HuH-7.5 (cell line): ENCODE measurements at places on chromosomes 2 and 18.

DNA sequence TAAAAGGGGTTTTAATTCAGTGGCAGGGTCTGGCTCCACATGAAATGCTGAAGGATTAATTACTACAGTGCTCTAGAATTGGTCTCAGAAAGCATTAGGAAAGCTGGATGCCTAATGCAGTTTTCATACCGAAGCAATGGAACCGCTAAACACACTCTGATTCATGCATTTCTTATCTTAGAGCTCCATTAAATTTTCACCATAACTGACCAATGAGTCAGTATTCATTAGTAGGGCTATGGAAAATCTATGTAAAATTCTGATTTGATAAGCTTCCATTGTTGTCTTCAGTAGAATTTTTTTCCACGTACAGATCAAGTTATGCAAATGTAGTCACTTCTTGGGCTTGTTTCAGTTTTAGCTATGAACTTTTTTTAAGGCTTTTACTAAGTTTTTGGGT lies 359.9 kb downstream of the ARHGAP15 start:
- no peak for DNase-seq

DNA sequence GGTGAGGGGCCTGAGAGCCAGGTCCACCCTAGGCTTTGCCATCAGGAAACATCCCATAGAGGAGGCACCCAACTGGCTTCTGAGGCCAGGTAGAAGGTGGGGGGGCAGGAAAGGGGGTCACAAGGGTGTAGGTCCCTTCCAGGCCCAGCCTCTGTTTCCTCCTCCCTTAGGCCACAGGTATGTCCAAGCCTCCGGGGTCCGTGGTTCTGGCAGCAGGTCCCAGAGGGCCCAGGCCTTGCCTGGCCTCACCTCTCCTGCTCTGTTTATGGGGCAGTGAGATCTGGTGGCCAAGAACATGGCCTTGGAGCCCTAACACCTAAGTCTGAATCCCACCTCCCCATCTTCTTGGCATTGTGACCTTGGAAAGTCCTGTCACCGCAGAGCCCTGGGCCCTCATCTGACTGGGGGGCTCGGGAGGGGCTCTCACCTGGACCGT lies 21.6 kb upstream of the GPR17 start:
- no peak for DNase-seq

- no peak for DNase-seq
Measured at GRCh38 chr2:237012004-237012403, 73.7 kb upstream of the COPS8 start.

DNA sequence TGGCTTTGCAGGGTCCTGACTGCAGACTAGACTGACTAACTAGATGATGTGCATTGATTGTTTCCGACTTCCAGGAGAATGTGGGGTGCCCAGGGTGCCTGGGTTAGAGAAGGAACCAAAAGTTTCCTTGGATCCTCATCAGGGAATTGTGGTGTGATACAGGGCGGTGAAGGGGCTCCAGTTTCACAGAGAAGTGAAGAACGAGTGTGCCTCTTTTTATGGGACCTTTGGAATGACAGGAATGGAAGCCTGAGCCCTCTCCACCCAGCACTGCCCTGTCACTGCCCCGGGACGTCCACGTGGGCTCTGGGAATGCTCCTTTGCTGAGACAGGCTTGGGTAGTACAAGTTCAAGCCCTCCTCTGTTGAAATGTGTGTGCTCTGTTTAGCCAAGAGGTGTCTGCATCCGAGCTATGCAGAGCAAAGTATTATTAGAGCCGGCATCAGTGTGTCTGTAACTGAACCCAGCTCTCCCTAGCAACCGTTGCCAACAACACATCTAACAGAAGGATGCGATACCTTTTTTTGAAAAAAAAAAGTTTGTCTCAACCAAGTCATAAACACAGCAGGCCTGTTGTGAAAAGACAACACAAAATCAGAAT lies 183.6 kb downstream of the SMAD7 start:
- DNase-seq, result no peak

- no peak for DNase-seq
Measured at GRCh38 chr2:188527141-188527540, 235.5 kb downstream of the GULP1 start.

DNA sequence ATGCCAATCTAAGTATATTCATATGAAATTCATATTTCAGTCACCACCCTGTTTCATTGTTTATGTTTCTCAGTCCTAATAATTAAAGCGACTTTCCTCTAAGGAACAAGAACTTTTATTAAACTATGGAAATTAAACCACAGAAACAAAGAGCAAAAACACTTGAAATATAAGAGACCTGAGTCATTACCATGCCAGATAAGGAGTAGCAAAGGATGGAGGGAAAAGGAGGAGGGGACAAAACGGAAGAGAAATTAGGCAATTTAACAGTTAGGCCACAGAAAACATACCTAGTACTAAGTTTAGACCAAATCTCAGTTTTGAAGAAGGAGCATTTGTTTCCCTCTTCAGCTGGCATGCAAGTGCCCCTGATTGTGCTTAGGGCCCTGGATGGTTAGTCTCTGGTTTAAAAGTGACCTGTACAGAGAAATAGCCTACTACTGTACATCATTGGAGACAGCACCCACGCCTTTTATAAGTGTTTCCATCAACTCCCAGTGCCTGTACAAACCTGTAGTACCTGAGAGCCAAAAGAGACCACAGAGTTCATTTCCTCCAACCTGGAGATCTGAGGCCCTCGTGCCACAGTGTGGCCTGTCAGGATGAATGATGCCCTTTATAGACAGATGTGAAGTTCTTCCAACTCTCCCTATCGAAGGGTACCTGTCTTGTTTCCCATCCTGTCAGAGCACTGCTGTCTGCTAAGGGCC lies 74.5 kb downstream of the SPATS2L start:
- no peak for DNase-seq

DNA sequence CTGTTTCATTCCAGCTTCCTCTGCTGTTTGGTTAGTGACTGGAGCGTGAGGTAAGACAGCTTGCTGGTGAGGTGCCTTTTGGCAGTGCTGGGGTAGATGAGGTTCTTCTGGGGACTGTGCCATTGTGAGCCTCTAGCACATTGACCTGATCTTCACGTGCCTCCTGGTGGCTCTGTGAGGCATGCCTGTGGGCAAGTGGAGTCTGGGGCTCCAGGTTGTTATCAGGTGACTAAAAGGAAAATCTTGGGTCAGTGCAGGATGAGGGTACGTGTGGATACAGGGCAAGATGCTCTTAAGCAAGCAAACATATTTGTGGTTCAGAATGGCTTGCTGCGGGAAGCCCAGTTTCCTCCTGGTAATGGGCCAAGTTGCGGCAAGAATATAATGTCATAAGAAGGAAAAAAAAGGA lies 75.4 kb downstream of the FHOD3 start:
- no peak for DNase-seq

- DNase-seq, result no peak
Measured at GRCh38 chr2:226904592-226904991, 68.7 kb downstream of the RHBDD1 start.

GRCh38 chr2:230158468-230158867 lies 61.3 kb downstream of the SP110 start:
- no peak for DNase-seq

- DNase-seq, result no peak
Measured at GRCh38 chr2:34037157-34037556, 438.1 kb upstream of the FAM98A start.

- no peak for DNase-seq
Measured at GRCh38 chr2:119202610-119203310, 20.9 kb upstream of the STEAP3 start.

DNA sequence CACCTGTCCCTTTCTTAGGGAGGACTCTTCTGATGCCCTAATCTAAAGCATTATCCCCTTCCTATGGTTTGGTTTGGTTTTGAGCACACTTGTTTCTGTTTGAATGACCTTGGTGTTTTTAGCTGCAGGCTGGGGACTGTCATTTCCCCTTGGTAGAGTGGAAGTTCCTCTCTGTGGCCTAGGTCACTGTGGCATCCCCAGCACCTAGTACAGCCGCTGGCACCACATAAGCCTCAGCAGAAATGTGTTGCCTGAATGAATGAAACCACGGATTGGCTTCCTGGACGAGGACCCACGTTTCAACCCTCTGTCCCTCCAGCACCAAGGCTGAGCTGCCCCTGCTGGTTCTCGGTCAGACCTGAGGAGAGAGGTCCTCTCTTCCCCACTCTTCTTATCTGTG lies 159.9 kb downstream of the CTIF start:
- no peak for DNase-seq

DNA sequence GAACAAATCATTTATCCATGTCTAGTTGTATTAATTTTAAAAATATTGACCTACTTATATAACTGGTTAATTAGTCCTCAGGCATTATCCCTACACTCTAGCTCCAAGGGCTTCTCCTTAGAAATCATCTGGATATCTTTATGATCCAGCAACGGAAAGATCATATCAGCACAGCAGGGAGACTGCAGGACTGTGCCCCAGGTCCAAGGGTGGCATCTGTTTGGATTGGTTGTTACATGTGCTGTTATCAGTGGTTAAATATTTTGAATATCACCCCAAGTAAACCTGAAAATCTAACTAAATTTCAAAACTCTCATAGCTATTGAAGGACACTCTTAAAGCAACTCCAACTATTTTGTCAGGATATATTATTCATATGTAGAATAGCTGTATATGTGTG lies 556.2 kb upstream of the ZEB2 start:
- no peak for DNase-seq

- DNase-seq, result peak; percentile 86
Measured at GRCh38 chr18:11733031-11733430, 44.0 kb downstream of the GNAL start.

GRCh38 chr2:240310645-240311044 lies 124.8 kb upstream of the GPC1 start:
- DNase-seq, result no peak

DNA sequence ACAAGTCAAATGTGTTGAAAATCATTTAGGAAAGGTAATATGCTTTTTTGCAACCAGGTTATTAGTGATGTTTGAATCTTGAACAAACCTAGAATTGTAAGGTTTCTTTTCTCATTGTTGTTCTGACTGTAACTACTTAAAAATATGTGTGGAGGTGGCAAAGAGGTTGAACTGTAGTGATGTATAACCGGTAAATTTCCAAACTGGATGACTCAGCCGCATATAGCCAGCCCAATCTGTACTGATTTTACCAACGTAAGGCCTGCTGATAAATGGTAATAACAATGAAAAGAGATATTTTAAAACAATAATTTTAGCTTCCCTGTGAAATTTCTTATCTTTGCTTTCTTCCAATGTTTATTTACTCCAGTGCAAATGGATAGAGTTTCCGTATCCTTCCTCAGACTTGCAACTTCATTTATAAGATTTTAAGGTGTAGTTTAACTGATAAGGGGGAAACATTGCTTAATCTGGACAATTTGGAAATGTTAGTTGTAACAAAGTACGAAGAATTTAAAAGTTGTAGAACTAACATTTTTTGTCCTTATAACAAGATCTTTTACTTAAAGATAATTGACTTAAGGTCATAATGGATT lies 1170.4 kb upstream of the ZEB2 start:
- DNase-seq, result no peak

DNA sequence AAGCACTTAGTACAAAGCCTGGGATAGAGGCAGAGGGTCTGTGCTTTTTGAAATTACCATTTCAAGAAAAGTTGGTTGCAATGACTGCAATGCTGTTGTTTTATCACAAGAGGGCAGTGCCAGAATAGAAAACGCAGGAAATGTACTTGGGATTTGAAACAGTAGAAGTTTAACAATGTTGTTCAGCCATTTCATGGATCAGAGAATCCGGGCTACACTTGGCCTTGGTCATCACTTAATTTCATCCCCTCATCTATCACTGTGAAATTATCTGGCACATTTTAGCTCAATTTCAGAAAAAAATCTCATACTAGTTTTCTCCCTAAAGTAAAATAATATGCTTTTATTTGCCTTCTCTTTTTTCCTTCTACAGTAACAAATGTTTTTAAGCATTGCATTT lies 70.8 kb downstream of the RAPGEF4 start:
- peak; percentile 24 for DNase-seq

DNA sequence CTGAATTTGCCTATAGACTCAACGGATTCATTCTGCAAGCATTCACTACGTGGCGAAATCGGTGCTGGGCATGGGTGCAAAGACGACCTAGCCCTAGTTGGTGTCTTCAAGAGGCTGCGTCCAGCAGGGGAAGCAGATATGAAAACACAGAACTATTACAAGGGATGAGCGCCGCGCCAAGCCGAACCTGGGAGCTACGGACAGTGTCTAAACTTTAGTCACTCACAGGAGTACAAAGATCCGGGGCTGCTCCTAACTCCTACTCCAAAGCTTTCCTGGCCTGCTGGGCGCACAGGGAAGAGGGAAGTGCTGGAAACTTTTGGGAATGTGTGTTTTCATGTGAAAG lies 732 bp upstream of the ANXA4 start:
- peak; percentile 56 for DNase-seq

DNA sequence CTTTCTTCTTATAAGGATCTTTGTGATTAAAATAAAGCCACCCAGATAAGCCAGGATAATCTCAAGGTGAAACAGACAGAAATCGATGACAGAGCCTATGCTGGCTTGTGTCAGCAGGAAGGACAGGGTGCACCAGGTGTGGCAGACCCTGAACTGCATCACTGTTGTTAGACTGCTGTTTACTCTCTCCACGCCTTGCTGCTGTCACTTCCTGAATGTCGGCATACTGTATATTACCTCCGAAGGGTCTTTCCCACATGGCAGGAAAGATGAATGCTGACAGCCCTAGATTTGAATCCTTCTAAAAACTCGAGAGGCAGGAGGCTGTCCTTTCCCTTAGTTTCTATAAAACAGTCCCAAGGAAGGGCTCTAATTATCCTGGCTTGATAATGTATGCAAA lies 18.9 kb upstream of the TMEM163 start:
- DNase-seq, result no peak

DNA sequence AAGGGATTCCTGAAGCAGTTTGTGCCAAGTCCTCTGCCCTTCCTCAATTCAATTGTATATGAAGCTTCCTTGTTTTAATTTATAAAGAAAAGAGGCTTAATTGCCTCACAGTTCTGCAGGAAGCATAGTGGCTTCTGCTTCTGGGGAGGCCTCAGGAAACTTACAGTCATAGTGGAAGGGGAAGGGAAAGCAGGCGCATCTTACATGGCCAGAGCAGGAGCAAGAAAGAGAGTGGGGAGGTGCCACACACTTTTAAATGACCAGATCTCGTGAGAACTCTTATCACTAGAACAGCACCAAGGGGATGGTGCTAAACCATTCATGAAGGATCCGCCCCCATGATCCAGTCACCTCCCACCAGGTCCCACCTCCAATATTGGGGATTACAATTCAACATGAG lies 114.2 kb downstream of the SGPP2 start:
- no peak for DNase-seq
